ENCODE measurements at places on chromosomes 12 and 14.

- peak; percentile 48 for DNase-seq
Observed at GRCh38 chr14:23009939-23010726, at the start of gene C14orf93. Gene C14orf93 (minus strand): TSS chr14:23010143. CDS start chr14:22999023, 11,120 bp downstream.

- no peak for DNase-seq
Observed at GRCh38 chr12:50647479-50647878, 116.4 kb upstream of the ATF1 start.

DNA sequence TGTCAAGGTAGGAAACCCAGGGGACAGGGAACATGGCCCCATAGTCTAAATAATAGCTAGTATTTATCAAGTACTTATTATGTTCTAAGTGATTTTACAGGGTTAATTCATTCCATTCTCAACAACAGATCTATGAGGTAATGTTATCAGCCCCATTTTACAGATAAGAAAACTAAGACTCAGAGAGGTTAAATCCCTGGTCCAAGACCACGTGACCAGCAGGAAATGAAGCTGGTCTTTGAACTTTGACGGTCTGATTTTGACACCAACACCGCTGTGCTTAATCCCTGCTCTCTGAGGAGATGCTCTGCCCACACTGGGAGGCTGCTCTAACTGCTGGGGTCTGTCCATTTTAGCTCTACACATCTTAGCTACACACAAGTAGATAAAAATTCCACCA is 253.5 kb downstream of the SPTSSA start:
- DNase-seq, result no peak

DNA sequence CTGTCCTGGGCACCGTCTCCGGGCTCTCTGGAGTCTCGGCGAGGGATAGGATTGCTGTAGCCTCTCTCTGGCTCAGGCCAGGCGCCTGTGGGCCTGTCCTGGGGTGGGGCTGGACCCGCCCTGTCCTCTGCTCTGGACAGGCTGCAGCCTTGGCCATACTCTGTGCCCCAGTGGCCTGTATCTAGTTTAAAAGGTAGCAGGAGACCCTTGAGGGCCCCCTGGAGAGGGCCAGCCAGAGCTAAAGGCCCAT is 1.8 kb downstream of the KIF26A start:
- no peak for DNase-seq

GRCh38 chr14:69643430-69644200 is 32.2 kb downstream of the SUSD6 start:
- peak; percentile 76 for DNase-seq

DNA sequence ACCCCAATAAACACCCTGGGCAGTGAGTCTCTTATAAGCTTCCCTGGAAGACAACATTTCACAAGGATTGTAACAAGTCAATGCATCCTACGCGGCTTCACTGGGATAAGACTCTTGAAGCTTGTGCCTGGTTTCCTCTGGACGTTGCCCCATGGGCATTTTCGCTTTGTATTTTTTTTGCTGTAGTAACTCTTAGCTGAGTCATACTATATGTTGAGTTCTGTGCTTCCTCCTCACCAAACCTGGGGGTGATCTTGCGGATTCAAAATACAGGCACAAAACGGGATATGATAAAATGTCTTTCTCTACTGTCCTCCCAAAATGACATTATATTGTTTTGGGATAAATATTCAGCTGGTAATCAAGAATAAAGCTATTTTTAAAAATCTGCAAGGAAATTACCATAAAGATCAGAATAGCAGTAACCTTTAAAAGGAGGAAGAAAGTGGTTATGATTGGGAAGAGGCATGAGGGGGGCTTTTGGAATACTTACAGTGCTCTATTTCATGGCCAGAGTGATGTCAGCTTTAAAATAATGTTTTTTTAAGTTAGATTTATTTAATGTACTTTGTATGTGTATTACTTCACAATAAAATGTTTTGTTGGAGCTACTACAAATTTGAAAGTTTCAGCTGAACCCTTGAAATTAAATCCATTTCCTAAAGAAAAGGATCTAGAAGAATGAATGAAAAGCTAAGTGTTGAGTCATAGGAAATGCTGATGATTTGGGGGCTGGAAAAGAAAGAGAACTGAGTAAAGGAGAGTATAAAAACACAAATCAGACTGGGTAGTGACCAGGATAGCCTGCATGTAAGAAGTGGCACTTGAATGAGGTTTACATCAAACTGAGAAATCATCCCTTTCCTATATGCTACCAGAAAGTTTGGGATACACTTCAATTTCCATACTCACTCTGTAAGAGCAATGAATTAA is 14.7 kb downstream of the BTBD7 start:
- DNase-seq, result no peak

- no peak for DNase-seq
Observed at GRCh38 chr12:4434706-4435425, 10.7 kb downstream of the FGF6 start.

DNA sequence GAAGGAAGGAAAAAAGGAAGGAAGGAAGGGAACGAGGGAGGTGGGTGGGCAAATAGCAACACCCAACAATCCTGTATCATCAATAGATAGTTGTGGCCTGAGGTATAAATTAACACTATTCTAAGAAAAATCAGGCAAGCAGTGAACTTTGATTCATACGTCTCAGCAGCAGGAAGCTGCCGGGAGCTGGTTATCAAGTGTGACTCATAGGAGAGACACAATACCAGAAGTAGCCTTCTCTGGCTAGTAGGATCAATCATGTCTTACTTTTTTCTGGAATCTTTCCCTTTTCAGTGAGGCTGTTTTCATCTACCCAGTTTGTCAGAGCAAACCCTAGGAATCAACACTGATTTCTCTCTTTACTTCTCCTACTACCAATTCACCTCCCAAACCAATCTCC is 780.5 kb downstream of the NRXN3 start:
- DNase-seq, result no peak

DNA sequence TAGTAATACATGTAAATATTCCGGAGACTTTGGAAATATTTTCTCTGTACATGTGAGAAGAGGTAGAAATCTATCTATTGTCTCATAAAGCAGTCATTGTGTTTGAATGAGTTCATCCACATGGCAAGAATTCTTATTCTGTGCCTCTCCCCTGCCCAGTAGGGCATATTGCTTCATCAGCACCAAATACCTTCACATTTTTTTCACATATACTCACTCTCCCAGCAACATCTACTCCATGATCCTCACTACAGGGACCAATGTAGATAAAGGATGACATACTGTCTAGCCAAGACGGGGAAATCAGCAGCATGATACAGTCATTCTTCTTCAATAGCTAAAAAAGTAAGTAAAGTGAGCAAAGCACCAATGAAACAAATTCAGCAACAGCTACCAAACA is 1.3 kb upstream of the TAS2R14 start:
- no peak for DNase-seq

GRCh38 chr12:24839268-24839791 is 109.6 kb downstream of the BCAT1 start:
- no peak for DNase-seq

DNA sequence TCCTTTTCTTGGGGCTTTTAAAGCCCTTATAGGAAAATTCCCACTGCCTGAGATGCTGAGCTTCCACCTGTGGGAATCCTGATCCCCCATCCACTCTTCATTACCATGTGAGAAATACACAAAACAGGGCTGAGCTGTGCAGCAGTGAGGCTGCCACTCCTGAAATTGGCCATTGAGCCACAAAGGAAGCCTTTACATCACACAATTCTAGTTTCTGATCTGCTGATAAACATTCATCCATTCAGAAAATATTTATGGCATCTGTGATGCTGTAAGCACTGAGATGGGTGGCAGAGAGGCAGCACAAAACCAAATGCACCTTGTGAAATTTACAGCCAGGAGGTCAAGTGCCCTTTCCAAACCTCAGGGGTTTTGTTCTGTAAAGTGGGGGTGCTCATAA is 26.2 kb upstream of the CMKLR1 start:
- DNase-seq, result no peak

DNA sequence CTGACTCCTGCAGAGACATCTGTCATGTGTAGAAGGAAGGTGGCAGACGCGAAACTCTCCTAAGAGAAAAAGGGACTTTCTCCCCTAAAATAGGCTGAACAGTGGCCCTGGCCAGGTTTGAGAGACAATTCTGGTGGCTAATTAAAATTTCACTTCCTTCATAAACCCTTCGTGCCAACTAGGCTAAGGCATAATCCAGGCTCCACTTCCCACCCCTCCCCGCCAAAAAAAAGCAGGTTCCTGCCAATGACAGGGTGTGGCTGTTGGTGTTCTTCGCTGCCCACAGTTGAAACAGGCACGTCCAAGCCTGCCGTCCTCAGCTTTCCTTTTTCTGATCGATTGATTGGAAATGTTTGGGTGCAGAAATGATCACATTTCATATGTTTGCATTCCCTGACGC is 144.6 kb downstream of the GCH1 start:
- no peak for DNase-seq
